Stimulated activated CD4-positive, alpha-beta T cell treated with anti-CD3 and anti-CD28 coated beads, Interleukin-1b, Interleukin-23, amount 100 ng/mL, for 24 hours (primary cell): ENCODE measurements at places on chromosomes 1 and 21.

- DNase-seq: no peak
These were observed 10.5 kb upstream of the RNPC3 start for GRCh38 chr1:103514920-103515503.

GRCh38 chr1:205344066-205344928, 12.4 kb downstream of the KLHDC8A start:
- DNase-seq: no peak

DNA sequence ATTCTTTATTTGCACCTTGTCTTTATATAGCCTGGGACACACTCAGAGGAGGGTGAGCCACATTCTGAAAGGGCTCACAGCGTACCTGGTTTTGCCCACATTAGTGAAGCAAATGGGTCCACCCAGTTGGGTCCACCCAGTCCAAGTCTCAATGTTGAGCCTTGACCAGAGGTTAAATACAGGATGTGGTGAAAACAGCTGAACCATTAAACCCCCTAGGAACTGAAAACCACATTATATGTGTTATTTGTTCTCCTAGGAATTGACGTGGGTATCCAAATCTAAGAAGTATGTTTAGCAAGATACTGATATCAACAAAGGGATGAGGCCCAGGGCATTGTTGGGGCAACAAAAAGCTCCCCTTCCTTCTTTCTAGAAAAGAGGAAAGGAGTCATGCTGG, 83.8 kb downstream of the SETD4 start:
- no peak for DNase-seq

GRCh38 chr1:107533436-107533835, 392.6 kb downstream of the NTNG1 start:
- no peak for DNase-seq
